Right renal pelvis (tissue), 4 donors: ENCODE measurements at places on chromosomes 3 and 15.

GRCh38 chr3:127386490-127386889 is 98.6 kb upstream of the PRR20G start:
- no peak for DNase-seq

GRCh38 chr3:62188681-62189375 is 184.5 kb downstream of the FEZF2 start:
- peak; percentile 68 for DNase-seq

- no peak for DNase-seq
These were observed 352.6 kb downstream of the OCA2 start for GRCh38 chr15:27746401-27746955.

- no peak for DNase-seq
These were observed 453.2 kb downstream of the NR2F2 start for GRCh38 chr15:96783746-96784145.

DNA sequence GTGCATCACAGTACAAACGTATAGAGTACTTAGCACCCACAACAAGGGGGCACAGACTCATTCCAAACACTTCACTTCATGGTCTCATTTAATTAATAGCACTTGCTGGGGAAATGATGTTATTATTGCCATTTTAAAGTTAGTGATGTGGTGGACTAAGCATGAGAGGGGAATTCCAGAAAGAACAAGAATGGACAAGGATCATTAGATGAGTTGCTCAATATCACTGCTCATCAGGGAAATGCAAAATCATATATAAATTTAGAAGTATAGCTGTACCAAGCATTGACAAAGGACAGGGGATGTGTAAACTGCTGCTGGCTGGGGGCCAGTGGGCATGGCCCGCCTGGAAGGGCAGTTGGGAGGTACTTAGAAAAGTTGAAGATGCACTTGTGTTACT is 14.6 kb downstream of the PRR20G start:
- DNase-seq, result no peak

GRCh38 chr15:67521783-67522568 is 1.0 kb downstream of the C15orf61 start:
- no peak for DNase-seq

DNA sequence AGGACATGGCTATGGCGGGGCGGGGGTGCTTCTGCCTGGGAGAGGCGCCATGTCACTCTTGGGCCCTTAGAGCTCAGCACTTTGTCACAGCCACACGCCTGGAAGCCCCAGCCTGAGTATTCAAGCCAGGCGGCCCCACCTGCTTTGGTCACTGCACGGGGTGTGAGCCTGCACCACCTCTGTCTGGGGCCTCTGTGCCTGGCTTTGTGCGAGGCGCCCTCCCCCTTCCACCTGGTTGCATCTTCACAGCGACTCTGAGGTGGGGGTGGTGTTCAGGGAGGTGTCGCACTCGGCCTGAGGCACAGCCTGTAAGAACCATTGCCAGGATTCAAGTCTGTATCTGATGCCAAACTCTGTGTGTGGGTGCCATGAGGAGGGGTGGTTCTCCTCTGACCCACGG is 24.1 kb downstream of the ACAD9 start:
- DNase-seq, result no peak

DNA sequence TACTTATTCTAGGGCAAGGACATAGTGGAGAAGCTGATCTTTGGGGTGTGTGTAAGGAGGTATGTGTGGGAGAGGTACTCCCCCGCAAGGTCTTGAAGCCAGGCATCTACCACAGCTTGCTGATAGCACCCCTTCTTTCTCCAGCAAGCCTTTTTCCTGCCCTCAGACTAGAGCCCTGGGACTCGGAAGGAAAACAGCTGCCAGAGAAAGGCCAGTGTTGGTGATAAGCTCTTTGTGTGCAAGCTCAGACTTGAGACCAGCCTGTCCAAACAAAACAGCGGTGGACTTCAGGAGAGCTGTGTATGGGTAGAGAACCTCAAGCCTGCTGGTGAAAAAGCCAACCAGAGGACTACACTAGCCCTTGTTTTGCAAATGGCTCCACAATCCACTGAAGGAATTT is 1028.6 kb downstream of the MCTP2 start:
- DNase-seq, result no peak

DNA sequence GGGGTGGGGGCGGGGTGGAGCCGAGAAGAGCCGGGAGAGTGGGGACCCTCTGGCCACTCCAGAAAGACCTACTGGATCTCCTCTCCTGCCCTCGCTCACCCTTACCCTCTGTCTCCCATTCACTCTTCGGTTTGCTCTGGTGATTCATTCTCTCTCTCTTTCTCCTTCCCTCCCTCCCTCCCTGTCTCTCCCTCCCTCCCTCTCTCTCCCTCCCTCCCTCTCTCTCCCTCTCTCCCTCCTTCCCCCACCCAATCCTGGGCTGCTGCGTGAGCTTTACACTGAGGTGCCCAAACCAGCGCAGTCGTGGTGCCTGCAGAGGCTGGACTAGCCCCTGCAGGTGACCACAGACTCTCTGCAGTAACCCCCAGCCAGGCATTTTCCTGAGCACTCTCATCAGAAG is 32.2 kb upstream of the ADAMTS17 start:
- no peak for DNase-seq

DNA sequence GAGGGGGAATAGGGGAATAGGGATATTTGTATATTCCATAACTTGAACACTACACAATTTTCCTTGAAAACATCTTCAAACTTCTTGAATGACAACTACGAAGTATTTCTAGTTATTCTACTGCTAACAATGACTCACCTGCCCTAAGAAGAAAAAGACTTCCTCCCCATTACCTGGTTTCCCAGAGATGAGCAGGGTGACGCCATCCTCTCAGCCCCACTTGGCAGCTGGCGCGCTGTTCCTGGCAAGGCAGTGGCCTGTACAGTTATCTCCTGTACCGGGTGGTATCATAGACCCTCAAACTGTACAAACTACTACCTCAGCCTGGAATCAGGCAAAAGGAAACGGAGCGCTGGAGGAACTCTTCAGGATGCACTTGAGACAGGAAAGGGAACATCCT is 10.4 kb downstream of the WDR82 start:
- DNase-seq, result no peak

DNA sequence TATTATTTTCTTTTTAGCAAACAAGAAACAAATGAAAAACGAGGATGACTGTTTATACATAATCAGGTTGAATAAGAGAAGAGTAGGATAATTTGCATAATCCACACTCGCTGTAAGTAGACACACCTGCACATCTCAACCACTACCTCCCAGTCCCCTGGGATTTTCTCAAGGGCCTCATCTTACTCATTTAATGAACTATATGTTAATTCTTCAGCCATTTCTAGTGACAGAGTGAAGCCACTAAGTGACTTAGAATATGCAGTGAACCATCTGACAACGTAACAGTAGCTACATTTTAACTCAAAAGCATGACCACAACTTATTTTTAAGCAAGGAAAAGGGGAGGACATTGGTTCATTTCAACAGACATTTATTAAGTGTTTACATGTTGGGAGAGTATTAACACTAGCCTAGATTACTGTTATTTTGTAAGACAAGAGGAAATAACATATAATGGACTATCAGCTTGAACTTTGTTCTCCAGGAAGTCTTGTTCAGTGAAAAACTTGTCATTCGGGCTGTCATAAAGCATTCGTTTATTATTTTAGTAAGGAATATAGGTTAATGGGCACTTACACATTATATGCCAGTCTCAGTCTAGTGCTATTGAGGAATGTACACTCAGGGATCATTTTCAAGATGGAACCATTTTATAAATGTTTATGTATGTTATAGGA is 173.0 kb upstream of the ROBO2 start:
- DNase-seq, result no peak

DNA sequence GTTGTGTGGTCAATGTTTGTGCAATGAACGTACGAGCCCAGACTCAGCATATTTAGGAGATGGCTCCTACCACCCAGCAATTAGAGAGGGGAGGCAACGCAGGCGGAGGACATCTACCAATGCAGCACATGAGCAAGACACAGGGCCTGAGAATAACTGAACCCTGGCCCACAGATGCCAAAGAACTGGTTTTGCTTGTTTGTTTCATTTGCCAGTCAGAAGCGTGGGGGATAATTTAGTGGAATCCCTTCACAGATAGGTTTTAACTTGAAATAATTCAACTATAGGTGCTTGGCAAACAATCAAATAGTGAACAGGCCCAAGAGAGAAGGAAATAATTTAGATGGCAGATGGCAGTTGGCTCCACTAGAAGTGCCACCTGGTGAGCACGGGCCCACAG is 54.8 kb downstream of the LIPC start:
- no peak for DNase-seq

DNA sequence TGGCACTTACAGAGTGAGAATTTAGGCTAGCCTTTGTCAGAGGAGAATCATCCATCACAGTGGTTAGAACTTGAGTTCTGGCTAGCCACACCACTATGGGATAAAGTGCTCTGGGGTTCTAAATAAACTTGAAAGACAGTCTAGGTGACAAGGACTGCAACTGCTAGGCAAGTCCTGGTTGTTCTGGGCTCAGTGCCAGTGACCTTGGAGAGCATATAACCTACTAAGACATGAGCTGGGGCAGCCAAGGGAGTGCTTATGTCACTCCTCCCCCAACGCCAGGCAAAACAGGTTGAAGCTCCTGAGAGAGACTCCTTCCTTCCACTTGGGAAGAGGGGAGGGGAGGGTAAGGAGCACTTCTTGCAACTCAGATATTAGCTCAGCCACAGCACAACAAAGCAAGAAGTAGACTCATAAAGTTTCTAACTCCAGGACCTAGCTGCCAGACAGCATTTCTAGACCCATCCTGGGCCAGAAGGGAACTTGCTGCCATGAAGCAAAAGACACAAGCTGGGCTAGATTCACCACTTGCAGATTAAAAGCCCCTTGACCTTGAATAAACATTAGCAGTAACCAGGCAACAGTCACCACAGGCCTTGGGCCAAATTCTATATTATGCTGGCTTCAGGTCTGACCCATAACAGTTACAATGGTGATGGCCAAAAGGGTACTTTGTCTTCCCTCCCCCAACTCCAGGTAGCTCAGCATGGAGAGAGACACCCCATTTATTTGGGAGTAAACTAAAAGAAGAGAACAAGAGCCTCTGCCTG is 963.7 kb downstream of the PLOD2 start:
- no peak for DNase-seq

GRCh38 chr3:184241447-184242296 is 7.1 kb downstream of the ALG3 start:
- DNase-seq, result no peak

GRCh38 chr3:10683106-10683505 is 132.9 kb upstream of the SLC6A11 start:
- no peak for DNase-seq

DNA sequence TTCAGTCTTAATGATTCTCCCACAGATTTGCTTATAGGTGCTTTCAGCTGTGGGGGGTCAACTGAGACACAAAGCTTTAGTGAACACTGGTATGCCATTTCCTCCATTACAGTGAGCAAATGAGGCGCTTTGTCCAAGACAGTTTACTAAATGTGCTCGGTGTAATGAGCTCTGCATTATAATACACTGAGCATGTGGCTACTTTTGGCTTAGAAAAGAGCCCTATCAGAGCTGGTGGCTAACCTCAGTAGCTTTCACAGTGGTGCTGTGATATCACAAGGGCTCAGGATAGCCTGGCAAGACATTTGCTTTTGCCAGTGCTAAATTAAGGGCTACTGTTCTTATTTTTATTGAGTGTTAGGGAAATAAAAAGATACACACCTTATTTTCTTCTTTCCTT is 749.7 kb upstream of the ARPP21 start:
- DNase-seq, result no peak

DNA sequence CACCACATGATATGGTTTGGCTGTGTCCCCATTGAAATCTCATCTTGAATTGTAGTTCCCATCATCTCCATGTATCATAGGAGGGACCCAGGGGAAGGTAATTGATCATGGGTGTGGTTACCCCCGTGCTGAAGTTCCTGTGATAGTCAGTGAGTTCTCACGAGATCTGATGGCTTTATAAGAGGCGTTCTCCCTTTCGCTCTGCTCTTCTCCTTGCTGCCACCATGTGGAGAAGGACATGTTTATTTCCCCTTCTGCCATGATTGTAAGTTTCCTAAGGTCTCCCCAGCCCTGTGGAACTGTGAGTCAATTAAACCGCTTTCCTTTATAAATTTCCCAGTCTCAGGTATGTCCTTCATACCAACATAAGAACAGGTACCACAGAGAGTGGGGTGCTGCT is 21.9 kb downstream of the OSTN start:
- no peak for DNase-seq

DNA sequence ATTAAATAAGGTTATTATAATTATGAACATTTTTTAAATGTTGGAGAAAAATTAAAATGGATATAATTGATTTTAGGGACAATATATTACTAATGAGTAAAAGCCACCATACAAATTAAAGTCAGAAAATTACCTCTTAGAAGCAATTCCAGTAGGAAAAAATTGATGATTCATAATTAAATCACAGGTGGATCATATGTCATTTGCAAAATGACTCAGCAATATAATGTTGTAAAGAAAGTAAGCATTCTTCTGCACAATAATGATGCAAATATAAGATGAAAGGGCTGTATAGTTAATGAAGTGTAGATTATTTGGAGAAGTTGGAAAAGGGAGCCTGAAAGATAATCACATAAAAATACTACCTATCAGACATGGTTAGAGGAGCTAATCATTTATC is 25.8 kb downstream of the ZPLD1 start:
- no peak for DNase-seq

- DNase-seq, result no peak
These were observed 90.0 kb downstream of the ST6GAL1 start for GRCh38 chr3:187020376-187020775.

DNA sequence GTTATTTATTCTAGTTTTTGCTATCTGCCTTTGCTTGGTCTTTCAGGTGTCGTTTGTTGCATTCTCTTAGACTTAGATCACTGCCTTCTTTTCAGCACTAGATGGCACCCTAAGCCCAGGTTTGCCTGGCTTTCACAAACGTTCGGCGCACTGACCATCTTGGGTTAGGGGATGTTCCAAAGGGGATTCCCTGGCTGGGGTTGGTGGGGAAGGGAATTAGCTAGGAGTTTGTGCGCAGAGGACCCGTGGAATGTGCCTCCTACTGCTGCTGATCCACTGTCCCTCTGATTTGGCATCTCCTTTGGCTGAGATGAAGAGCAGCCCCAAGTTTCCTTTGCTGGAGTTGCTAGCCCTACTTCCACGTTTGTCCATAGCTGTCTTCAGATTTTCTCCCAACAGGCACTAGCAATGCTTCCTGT is 33.9 kb downstream of the PFN2 start:
- DNase-seq, result peak; percentile 58

DNA sequence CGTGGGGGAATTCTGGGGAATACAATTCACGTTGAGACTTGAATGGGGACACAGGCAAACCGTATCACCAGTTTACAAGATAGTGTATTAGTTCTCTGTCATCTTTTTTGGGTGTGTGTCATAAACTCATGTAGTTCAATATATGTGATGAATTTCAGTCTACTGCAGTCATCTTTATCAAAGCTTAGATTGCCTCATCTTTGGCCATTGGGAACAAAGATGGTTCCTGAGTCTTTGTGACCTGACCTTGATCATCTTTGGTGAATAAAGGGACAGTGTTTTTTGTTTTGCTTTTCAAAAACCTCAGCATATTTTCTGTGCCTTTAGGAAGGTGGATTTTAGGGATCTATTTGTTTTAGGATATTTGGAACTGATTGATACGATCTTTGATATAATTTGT is 23.3 kb downstream of the LRCH3 start:
- DNase-seq, result no peak

- no peak for DNase-seq
These were observed 40.4 kb downstream of the DPH3 start for GRCh38 chr3:16224325-16224724.
